Stimulated activated CD4-positive, alpha-beta T cell treated with anti-CD3 and anti-CD28 coated beads, Interleukin-15, amount 100 ng/mL, for 48 hours (primary cell): ENCODE measurements at places on chromosomes 13 and 19.

DNA sequence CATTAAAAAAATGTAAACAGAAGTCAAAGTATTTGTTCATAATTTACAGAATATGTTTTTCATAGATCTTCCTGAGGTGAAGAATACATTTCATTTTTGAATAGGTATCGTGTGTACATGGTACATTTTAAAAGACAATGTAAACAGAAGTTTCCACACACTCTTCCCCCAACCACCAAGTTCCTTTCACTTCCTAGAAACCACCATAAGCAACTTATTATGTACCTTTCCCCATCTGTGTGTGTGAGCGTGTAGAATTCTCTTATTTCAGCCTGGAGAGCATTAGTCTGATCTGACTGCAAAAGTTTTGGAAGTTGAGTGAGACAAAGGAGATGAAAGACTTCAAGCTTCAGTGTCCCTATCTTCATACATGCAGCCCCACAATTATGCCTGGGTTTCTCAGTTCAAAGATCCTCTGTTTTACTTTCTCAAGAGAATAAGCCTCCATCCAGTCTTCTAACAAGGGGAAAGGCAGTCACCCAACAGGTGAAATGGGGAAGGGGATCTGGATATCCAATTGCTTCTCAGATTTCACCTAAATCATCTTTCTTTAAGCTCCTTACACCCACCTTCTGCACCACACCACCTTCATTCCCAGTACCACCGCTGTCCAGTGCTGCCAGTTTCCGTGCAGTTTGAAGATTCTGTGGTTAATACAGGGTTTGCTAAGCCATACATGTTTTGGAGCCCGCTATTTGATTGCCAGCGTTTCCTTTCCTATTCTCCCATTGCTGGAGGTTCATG is 2.1 kb downstream of the TEX30 start:
- no peak for DNase-seq

GRCh38 chr19:48818234-48818820 is 7.5 kb upstream of the BCAT2 start:
- no peak for DNase-seq

- peak; percentile 75 for DNase-seq
Observed at GRCh38 chr19:8580710-8581281, 3.6 kb upstream of the MYO1F start.

- DNase-seq: no peak
Observed at GRCh38 chr19:38684078-38684861, 36.8 kb downstream of the ACTN4 start.
